Esophagus muscularis mucosa (tissue), 4 donors: ENCODE measurements at places on chromosomes 5 and 9.

GRCh38 chr5:72070529-72070928 lies 36.7 kb upstream of the MAP1B start:
- DNase-seq, result no peak

DNA sequence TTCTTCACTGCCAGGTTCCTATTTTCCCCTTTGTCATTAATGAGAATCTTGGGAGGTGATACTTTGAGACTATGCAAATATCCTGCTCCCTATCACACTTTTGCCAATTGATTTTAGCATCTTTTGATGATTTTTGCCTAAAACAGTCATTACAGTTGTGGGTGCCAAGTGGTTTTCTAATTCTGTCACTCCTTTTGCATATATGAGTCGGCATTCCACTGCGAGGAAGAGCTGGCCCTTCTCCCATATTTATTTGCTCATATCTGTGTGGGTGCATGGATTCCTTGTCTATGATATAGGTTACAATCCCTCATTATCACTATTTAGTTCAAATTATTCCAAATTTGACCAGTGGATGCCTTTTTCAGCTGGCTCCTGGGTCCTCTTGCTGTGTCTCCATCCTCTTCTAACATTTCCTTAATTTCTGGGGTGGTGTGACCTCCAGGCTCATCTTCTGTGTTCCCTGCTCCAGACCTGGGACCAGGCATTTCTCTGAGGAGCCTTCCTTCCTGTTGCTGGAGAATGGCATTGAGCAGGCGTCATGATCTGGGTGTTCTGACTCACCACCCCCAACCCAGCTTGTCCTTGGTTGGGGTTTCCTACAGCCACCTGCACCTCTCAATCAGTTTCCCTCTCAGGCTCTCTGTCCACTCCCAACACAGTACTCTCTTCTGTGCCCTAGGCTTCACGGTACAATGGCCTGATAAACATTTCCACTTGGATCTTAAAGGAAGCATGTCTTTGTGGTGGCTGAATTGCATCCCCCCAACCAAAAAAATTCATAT lies 106.7 kb downstream of the NXNL2 start:
- no peak for DNase-seq

- DNase-seq, result no peak
These were observed 480 bp downstream of the LMNB1 start for GRCh38 chr5:126777257-126777974.

DNA sequence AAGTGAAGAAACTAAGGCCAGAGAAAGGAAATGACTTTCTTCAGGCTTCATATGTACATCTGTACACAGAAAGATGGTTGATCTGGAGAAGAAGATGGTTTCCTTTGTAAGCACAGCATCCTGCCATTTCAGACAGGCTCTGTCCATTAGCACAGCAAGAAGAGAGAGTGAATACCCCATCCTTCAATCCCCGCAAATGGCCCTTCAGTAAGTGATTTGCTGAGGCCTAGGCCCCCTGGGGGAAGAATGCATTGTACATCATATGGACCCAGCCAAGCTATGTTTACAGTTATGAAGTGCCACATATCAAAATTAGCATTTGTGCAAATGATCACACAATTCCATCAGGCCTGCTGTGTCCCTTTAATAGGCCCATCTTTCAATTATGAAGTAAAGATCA lies 657.4 kb downstream of the BRINP1 start:
- DNase-seq, result no peak

- DNase-seq, result no peak
These were observed 281.7 kb upstream of the TRPM3 start for GRCh38 chr9:71403106-71403505.

DNA sequence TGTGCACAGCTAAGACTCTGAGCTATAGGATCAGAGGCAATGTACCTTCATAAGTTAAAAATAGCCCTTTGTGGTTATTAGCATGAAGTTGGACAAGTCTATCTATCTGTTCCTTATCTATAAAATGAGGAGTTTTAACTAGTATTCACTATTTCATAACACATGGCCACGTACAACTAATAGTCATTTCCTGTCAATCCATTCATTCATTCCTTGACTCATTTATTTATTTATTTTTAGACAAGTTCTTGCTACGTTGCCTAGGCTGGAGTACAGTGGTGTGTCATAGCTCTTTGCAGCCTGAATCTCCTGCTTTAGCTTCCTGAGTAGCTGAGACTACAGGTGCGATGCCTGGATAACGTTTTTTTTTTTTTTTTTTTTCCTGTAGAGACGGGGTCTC lies 92.1 kb downstream of the NR3C1 start:
- no peak for DNase-seq

DNA sequence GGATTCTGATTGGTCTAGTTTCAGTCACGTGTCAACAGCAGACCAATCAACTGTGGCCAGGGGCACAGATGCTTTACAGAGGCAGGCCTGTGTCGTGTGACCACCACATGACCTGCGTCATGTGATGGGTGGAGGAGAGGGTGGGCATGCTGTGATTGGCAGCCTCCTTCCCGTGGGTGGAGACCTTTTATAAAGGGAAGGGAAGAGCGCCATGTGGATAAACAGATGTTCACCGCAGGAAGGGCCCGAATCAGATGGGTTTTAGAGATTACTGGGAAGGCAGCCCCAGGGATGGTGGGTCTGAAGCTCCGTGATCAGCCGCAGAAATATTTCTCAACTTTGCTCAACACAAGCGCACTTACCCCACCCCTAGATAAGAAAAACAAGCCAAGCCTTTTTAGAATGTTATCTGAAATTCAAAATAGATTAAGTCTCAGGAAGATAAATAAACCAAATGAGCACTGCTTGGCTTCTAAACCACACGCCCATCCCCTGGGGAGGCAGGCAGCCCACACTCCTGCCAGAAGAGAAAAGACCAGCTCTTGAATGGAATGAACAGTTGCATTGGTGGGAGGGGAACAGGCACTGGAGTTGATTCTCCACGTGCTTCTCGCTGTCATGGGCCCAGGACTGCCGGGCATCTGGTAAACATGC lies 43.6 kb downstream of the ROPN1L start:
- DNase-seq, result no peak

DNA sequence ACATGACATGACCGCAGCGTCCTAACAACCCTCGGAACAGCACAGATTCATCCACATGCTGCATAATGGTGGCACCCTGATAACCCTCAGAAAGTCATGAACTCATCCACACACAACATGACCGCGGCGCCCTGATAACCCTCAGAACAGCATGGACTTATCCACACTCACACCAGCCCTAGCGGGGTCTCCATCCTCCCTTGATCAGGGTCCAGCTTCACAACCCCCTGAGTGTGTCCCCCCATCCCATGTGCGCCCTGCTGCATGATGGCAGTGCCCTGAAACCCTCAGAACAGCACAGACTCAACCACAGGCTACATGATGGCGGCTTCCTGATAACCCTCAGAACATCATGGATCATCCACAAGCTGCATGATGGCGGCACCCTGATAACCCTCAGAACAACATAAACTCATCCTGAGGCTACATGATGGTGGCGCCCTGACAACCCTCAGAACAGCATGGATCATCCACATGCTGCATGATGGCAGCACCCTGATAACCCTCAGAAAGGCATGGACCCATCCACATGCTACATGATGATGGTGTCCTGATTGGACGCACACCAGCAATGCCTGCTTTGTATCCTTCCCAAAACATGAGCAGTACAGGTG lies 28.3 kb downstream of the SLC6A3 start:
- no peak for DNase-seq

GRCh38 chr5:79602889-79603288 lies 9.4 kb upstream of the TENT2 start:
- DNase-seq, result no peak

- DNase-seq, result no peak
These were observed 24.2 kb downstream of the C9orf50 start for GRCh38 chr9:129596541-129597331.

DNA sequence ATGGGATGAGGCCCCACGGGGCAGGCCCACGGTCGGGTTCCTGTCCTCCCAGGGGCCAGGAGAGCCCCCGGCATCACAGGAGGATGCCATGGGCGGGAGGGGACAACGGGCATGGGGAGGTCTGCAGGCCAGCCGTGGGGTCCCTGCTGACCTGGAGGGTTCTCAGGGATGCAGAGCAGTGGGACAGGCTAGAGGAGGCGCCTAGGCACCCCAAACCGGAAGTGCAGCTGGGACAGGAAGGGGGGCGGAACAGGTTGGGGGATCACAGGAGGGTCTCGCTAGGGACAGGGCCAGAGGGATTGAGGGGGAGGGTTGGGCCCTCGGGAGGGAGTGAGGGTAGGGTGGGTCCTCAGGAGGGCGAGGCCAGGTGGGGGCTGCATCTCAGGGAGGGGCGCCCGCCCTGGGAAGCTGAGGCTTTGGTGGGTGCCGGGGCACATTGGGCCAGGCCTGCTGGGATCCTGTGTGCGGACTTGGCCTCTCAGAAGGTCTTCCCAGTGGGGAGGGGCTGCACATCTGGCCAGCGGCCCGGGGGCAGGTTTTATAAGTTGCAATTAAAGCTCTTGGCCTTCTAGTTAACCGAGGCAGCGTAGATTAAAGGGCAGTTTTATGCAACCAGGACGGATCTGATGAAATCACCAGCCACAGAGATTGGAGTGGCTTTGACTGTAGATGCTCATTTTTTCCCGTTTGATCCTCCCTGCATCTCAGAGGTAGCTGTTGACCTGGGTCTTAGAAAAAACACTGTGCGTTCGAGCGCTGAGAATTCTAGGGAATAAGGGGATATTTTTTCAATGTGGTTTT lies 20.1 kb downstream of the NKD2 start:
- no peak for DNase-seq

DNA sequence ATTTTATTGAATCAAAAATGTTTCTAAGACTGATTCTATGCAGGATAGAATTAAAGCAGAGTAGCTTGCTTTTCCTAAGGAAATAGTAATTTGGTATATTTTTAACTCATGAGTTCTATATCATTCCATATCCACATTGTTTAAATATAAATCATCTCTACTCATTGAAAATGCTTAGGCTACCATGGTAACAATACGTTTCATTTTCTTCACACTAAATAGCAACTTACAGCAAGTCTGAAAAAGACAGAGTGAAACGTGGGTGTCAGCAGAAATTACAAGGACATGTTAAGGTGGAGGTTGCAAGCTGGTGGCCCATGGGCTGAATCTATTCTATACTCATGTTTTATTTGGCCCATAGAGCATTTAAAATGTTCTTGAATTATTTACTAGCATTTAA lies 487.9 kb downstream of the ARHGEF28 start:
- DNase-seq, result no peak

DNA sequence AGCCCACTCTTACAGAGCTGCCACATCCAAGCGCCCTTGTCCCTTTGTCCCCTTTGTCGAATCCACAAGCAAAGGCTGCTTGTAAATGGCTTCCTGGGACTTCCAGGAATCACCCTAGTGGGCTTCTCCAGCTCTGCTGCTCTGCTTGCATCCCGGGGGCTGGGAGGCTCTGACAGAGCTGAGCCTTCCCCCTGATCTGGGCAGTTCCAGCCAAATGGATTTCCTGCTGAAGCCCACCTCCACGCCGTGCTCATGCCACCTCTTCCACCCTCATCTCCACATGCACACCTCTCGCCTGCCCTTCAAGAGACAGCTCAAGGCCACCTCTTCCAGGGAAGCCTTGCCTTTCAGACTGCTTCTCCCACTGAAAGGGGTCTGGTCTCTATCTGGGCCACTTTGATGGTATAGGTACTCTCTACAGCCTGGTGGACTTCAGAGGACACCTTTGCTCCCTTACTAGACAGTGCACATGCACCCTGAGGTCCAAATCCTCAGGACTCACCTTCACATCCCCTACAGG lies 106.2 kb downstream of the LHFPL2 start:
- DNase-seq, result no peak

DNA sequence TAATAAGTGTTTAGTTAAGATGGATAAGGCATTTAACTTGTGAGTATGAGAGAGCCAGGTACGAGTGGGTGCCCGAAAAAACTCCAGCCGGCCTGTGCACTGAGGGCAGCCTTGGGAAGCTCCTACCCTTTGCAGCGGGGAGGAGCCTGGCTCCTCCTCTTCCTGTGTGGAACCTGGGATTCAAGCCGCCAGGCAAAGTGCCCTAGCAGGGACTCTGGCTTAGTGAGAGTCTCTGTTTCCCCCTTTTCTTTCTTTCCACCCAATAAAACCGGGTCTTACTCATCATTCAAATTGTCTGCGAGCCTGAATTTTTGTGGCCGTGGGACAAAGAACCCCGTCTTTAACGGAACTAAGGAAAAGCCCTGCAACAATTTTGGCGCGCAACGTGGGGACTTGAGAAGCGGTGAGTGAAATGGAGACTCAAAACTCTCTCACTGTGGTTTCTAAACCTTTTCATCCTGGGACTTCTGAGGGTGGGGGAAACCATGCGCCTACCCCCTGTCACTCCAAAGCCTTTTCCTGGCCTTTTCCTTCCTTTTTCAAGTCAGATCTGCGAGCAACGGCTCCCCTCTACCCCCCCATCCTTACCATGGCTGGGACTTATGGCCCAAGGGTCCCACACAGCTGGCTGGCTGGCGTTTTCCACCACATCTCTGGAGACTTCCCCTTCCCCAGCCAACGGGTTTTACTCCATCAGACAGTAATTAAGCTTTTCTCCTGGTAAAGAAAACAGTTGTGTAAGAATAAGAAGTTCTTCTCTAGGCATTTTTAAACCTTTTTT lies 535.7 kb upstream of the ACO1 start:
- no peak for DNase-seq

DNA sequence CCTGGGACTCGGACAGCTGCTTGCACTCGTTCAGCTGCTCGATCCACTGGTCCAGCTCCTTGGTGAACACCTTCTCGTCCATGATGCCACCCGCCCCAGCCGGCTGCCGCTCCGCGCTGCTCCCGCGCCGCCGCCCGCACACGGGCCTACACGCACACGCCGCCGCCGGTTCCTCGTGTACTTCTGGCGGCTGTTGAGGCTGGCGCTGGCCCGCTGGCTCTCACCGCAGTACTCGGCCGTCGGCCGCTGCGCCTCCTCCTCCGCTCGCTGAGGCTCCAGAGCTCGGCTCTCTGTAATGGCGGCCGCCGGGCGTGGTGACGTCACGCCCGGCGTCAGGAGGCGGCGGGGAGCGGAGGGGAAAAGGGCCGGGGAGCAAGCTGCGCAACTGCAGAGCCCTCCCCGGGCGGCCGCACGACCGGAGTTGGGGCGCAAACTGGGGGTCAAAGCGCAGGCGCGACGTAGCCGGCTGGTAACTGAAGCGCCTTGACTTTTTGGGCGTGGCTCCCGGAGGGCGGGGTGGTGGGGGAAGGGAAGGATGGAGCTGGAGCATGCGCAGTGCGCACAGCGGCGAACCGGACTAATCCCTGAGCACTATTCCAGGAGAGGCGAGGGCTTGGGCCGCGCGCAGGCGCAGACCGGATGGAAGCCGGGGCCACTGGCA lies at the start of gene PPP2CA:
TSS of gene PPP2CA (minus strand) at position 294 of the 661 bp plus-strand sequence. CDS start at position 82, 212 bp downstream.
- peak; percentile 100 for DNase-seq

GRCh38 chr9:15697446-15697851 lies 144.6 kb downstream of the CCDC171 start:
- DNase-seq, result no peak

- DNase-seq, result no peak
These were observed 987.6 kb downstream of the PTPRD start for GRCh38 chr9:9625248-9625647.

GRCh38 chr9:35847792-35848572 lies 19.0 kb downstream of the TMEM8B start:
- no peak for DNase-seq

- DNase-seq, result peak; percentile 96
These were observed at the start of gene REXO4 for GRCh38 chr9:133417541-133418461. TSS of gene REXO4 (minus strand) at chr9:133418010. CDS start at chr9:133417844, 166 bp downstream.

- DNase-seq, result no peak
These were observed at the start of gene AK8 for GRCh38 chr9:132877824-132878694. TSS of gene AK8 (minus strand) at chr9:132878284. CDS start at chr9:132878255, 29 bp downstream.

- DNase-seq, result no peak
These were observed 75.8 kb downstream of the SMIM23 start for GRCh38 chr5:171861381-171861780.

GRCh38 chr5:113974976-113975375 lies 386.9 kb upstream of the KCNN2 start:
- no peak for DNase-seq

- no peak for DNase-seq
These were observed 28.7 kb downstream of the SURF6 start for GRCh38 chr9:133307301-133307700.
